H9 (cell line): ENCODE measurements at places on chromosomes 3 and 15. TPM values are rescaled to one million over a fixed set of nuclear protein-coding genes. Genes with fewer than 3 reads are reported as not detected.

The ADAMTS7 gene
- total RNA-seq = 23.1 and 25.0 TPM in 2 replicates

The GOLGA8O gene
- total RNA-seq = not detected in 2 replicates

GRCh38 chr3:151012753-151013152, 40.2 kb upstream of the CLRN1 start:
- no peak for DNase-seq

GRCh38 chr3:59150039-59150438, 100.2 kb upstream of the CFAP20DC start:
- peak; percentile 58 for DNase-seq

GRCh38 chr3:128488991-128489673, 3.9 kb downstream of the GATA2 start:
- peak; percentile 52 for DNase-seq
